Vagina (tissue), 2 donors: ENCODE measurements at places on chromosomes 11 and 22. TPM values are rescaled to one million over a fixed set of nuclear protein-coding genes. Genes with fewer than 3 reads are reported as not detected.

Gene CCDC87
- total RNA-seq = 0.74 TPM

Gene SYT12
- total RNA-seq = 0.49 TPM

Gene AGBL2
- total RNA-seq = 2.2 TPM

Gene GGTLC3
- total RNA-seq = not detected

Gene IMMP1L
- total RNA-seq = 11.3 TPM

Gene IL17REL
- not detected for total RNA-seq

Gene TMEM191B
- not detected for total RNA-seq

Gene APOBEC3H
- not detected for total RNA-seq

Gene OR6T1
- not detected for total RNA-seq
